Lung microvascular endothelial cell (primary cell): ENCODE measurements at places on chromosomes 3 and 15. TPM values are rescaled to one million over a fixed set of nuclear protein-coding genes. Genes with fewer than 3 reads are reported as not detected.

- DNase-seq: no peak
These were observed 130.6 kb downstream of the IGF1R start for GRCh38 chr15:98778960-98779359.

GRCh38 chr3:24674261-24674660 is 179.6 kb upstream of the THRB start:
- no peak for DNase-seq

GRCh38 chr3:9161298-9161697 is 88.1 kb downstream of the SRGAP3 start:
- no peak for DNase-seq

GRCh38 chr3:143207338-143207961 is 87.9 kb downstream of the CHST2 start:
- DNase-seq: no peak

Gene TEX55
- total RNA-seq: not detected in 2 replicates

Gene RAD51
- total RNA-seq: 1.6 and 4.1 TPM in 2 replicates
